ENCODE measurements at places on chromosomes 7 and 10.

DNA sequence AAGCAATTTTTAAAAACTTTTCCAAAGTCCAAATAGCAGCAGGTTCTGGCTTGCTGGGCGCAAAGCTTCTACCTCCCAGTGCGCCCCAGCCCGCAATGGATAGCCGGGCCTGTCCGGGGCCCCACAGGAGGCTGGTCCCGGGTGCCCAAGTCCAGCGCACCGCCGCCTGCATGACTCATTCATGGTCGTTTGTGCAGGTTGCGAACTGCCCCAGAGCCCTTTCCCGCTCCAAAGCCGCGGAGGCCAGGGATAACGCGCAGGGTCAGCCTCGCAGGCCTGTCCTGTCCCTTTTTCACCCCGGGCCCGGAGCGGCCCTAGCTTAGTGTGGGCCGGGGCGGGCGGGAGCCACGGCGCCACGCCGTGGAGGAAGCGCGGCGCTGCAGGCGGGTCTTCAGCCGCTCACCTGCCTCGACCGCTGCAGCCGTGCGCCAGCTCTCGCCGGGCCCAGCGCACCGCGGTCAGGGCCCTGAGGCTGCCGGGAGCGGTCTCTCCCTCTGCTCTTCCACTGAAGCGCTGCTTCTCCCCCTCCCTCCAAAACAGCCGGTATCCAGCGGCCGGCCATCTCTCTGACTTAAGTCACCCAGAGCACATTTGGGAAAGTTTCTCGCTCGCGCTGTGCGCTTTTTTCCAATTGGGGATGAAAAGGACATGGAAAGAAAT lies 1.7 kb upstream of the EGR2 start:
- no peaks in the 10 kb centered on the region for H3K36me3 ChIP-seq
- H3K4me1 ChIP-seq, result peaks cover 12% of the 10 kb centered on the region
- H3K4me3 ChIP-seq, result peak overlapping the region; percentile 74
- no peak overlapping the region for H3K27ac ChIP-seq

GRCh38 chr7:74405191-74405898 lies 48.4 kb upstream of the GTF2IRD1 start:
- H3K36me3 ChIP-seq, result peaks cover 12% of the 10 kb centered on the region
- no peaks in the 10 kb centered on the region for H3K4me1 ChIP-seq
- no peak overlapping the region for H3K4me3 ChIP-seq
- H3K27ac ChIP-seq, result no peak overlapping the region
- DNase-seq, result no peak
- H3K27me3 ChIP-seq, result no peaks in the 10 kb centered on the region

- no peak overlapping the region for H3K4me3 ChIP-seq
- peak; percentile 66 for DNase-seq
- no peaks in the 10 kb centered on the region for H3K36me3 ChIP-seq
- peaks cover 9% of the 10 kb centered on the region for H3K27me3 ChIP-seq
- no peak overlapping the region for H3K27ac ChIP-seq
- H3K4me1 ChIP-seq, result peaks cover 2% of the 10 kb centered on the region
These were observed 9.3 kb upstream of the TSPAN14 start for GRCh38 chr10:80444646-80445319.

DNA sequence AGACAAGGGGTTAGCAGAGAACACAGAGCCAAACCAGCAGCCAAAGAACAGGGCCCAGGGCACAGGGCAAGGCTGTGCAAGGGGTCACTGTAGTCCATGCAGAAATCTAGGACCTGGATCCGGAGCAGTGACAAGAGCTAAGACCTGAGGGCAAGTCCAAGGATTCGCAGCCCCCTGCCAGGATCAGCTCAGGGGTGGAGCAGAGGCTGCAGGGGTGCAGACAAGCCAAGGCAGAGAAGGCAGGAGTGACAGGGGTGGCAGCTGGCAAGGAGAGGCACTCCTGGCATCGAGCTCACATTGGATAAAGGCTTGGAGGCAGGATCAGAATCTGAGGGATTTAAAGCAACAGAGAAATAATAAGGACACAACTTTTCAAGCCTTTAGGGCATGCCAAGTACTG lies 80.7 kb upstream of the NANOS1 start:
- no peak for DNase-seq
- no peak overlapping the region for H3K27ac ChIP-seq
- H3K4me3 ChIP-seq, result no peak overlapping the region
- no peaks in the 10 kb centered on the region for H3K27me3 ChIP-seq
- H3K36me3 ChIP-seq, result no peaks in the 10 kb centered on the region
- no peaks in the 10 kb centered on the region for H3K4me1 ChIP-seq

- no peak for DNase-seq
- no peaks in the 10 kb centered on the region for H3K36me3 ChIP-seq
- H3K27ac ChIP-seq, result no peak overlapping the region
These were observed 214.3 kb downstream of the DGKB start for GRCh38 chr7:14688208-14688607.

DNA sequence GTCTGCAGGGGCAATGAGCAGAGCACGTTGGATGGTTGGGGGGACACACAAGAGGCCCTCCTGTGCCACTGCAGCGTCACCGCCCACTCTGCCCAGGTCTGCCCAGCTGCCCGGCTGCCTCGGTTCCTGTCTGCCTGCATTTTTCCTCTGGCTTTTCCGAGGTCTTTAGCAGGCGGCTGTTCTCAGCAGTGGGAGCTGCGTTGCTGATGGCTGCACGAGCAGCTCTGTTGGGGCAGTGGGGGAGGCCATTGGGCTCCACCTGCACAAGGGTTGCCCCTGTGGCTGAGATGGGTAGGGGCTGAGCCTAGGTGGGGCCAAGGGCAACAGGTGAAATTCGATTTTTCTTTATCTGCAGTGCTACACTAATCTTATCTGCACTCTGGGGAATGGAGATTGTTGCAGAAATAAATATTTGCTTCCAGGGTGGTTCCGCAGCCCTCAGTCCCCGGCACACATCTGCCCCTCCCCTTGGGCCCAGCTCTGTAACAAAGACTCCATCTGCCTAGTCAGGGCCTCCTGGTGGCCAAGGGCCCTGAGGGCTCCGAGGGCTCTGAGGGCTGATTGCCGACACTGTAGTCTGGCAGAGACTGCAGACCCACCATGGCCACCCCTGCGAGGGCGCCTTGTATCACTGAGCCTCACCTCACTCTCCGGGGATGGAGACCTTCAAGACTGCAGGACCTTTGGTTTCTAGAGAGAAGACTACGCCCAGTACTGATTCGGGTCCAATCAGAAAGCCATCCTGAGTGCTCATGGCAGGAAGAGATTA lies 141.7 kb upstream of the SHH start:
- no peaks in the 10 kb centered on the region for H3K36me3 ChIP-seq
- H3K27ac ChIP-seq, result no peak overlapping the region
- no peak overlapping the region for H3K4me3 ChIP-seq
- DNase-seq, result no peak
- H3K4me1 ChIP-seq, result no peaks in the 10 kb centered on the region
